Smooth muscle cell of the coronary artery (primary cell): ENCODE measurements at places on chromosomes 1 and 21. TPM values are rescaled to one million over a fixed set of nuclear protein-coding genes. Genes with fewer than 3 reads are reported as not detected.

Gene VSIG8
- total RNA-seq = 0.08 TPM in 1 of 2 replicates, not detected in the other

Gene CYP4A11
- not detected in 2 replicates for total RNA-seq

Gene OLFML3
- 22.5 and 80.3 TPM in 2 replicates for total RNA-seq

Gene GPR3
- total RNA-seq = under 0.01 and 0.30 TPM in 2 replicates

Gene HSD3B2
- total RNA-seq = not detected in 2 replicates

Gene VWA1
- 1.5 and 1.6 TPM in 2 replicates for total RNA-seq
